ENCODE measurements at places on chromosomes 3 and 15.

DNA sequence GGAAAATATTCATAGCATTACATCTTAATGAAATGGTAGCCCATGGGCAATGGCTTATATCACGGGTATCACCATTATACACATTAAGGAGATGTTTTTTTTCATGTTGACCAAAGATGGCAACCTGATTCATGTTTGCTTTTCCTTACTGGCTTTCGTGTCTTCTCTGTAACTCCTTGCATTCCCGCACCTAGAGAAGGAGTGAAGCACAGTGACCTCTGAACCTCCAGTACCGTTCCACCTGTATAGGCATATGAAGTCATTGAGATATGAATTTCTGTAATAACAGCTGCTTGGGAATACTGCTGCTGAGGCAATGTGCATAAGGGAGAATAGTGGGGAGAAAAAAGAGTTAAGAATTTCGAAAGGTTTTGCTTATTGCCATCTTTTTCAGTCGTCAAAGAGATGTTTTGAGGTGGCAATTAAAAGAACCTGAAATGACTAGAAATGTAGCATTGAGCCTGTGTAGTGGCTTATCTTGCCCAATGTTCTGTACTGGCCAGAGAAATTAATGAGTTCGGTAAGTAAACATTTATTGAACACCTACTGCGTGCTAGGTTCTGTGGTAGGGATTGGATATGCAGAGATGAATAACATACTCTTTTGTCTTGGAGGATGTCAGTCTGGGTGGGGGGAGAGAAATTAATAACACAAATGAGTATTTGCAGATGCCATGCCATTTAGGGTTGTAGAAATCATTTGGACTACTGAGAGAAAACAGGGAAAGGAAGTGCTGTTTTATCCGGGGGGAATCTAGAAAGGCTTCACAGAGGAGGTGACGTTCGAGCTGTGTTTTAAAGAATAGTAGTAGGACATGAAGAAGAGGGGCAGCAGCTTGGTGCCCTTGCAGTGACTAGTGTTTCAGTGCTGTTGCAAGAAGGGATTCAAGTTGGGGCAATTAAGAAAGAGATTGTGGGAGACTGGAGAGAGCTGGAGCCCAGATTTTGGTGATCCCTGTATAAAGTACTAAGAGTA lies 2.5 kb downstream of the FEM1B start:
- no peak for DNase-seq

DNA sequence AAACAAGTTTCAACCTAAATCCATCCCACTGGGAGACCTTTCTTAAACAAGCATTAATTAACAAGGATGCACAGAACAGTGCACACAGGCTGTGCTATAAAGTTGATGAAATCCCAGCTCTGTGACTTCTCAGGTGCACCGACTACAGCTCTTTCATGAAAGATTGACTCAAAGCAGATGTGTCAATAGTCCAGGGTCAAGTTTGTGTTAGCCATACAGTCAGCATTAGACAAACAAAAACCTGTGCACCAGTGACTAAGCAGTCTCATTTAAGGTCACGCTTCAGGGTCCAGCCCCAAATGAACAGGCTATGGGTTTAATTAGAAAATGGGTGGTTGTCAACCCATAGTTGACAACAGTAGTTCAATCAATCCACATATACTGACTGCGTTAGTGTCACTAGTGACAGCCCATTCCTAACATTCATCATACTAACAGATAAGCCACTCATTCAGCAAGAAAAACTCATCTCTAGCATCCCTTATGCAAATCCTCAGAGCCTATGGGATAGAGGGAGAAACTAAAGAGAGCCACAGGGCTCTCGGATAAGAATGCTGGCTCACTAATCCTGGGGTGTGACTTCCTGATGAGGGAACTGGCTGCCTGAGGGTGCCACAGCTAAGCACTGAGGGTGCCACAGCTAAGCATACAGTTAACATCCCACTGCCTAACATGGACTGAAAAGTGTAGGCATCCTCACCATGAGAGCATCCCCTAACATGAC lies 84.1 kb downstream of the WNT5A start:
- no peak for DNase-seq

DNA sequence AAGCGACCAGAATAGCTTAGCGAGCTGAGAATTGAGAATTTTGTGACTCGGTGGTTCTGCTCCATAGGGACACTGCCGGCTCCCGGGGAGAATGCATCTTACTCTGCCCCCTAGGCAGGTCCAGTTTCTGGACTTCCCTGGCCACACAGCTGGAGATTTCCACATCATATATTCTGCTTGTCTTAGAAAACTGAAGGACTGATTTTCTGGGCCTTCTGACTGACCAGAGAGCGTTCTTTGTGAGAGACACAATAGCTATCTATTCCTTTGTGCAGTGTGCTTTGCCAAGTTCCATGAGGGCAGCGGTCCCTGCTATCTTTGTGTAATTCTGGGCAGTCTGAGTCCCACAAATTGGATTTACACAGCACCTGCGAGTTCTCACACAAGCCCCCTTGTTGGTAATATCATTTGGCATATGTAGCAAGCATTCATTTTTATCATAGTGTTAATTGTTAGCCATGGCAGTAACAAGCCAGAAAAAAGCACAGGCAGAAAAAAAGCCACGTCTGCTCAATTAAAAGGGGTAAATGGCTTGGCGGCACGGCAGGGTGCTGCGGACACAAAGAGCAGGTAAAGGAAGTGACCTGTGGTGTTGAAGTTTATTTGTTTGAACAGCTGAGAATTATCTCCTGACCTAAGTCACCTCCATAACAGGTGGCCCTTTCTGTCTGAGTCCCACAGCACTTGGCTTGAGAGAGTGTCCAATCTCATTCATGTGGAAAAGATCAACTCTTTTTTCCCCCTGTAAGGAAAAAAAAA lies 688.7 kb downstream of the TUSC7 start:
- no peak for DNase-seq

- DNase-seq, result no peak
These were observed 181.6 kb upstream of the MBNL1 start for GRCh38 chr3:152087153-152087552.

DNA sequence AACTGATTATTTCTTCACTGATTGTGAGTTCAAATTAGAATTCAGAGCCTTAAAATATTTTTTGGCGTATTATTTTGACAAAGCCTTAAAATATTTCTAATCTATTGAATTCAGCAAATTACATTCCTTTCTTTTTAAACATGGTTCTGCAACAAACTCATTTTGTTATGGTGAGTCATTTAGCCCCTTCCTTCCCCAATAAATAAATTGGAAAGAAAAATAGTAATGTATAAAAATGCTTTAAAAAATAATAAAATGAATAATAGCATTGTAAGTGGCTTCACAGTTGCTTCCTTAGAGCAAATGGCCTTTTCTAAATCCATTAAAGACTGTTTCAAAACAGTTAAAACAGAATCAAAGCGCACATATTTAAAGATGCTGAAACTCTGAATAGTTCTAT lies 12.1 kb downstream of the CSNK1G1 start:
- no peak for DNase-seq

DNA sequence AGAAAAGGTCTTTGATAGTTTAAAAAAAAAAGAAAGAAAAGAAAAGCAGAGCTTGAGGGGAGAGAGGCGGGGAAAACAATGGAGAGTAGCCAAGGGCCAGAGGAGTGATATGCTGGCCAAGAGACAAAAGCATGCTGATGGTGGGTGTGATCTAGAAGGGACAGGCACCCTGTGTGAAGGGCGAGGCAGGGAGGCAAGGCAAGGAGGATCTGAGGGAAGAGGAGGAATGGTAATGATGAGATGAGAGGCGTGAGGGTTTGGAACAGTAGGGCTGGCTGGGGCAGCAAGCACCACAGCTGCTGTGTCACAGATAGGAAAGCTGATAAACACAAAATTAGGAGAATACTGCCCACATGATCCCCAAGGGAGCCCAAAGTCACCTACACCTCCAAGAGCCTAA lies 65.5 kb downstream of the LARS2 start:
- no peak for DNase-seq

GRCh38 chr3:36707623-36708409 lies 56.5 kb downstream of the DCLK3 start:
- no peak for DNase-seq

- no peak for DNase-seq
These were observed 54.2 kb upstream of the RPL32 start for GRCh38 chr3:12895391-12896062.

- no peak for DNase-seq
These were observed 35.3 kb upstream of the FBN1 start for GRCh38 chr15:48680841-48681240.

- no peak for DNase-seq
These were observed 6.4 kb upstream of the CPOX start for GRCh38 chr3:98599647-98600411.

DNA sequence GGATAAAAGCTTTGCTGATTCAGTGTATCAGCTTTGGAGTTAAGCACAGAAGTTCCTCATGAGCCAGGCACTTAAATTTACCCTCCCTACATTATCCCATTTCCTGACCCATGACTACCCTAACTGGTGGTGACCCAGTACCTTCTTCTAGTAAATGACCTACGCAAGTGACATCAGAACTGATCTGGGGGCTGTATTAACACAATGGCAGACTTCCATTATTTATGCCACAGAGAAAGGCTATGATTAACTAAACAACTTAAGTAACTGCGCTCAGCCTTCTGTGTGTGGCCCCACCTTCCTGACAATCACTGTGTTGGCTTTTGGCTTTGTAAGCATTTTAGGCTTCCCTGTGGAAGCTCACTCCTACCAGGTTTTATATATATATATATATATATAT lies 1.9 kb downstream of the MB21D2 start:
- DNase-seq, result no peak

All from NCI-H1694 treated with DMSO at 0.1 percent for 48 hours (cell line).